ENCODE measurements at places on chromosomes 11 and 22.
A peak's percentile ranks its signal among the peaks of the same experiment; 100 is the strongest.

- peak; percentile 59 for DNase-seq
Measured at GRCh38 chr11:65540290-65541092, 15.6 kb downstream of the SCYL1 start.

GRCh38 chr11:128981254-128981653 lies 38.6 kb upstream of the TP53AIP1 start:
- no peak for DNase-seq

- no peak for DNase-seq
Measured at GRCh38 chr11:64289002-64289564, 2.0 kb upstream of the KCNK4 start.

GRCh38 chr22:27574002-27574366 lies 227.6 kb downstream of the MN1 start:
- no peak for DNase-seq

DNA sequence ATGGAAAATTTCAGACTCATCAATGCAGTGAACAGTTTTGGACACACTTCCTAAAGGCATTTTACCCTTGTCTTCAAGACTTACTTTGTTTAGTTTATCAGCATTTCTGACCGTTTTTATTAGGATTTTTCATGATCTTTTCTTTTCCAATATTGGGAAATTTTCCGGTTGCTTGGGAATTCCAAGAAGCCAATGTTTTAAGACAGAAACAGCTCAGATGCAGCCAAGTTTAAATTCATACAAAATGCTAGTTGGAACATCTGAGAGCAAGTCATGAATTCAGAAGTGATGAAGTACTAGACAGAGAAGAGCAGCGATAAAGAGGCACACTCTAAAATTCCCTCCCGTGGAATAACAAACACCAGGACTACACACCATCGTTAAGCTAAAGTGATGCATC lies 68.6 kb downstream of the RAB38 start:
- DNase-seq, result no peak

DNA sequence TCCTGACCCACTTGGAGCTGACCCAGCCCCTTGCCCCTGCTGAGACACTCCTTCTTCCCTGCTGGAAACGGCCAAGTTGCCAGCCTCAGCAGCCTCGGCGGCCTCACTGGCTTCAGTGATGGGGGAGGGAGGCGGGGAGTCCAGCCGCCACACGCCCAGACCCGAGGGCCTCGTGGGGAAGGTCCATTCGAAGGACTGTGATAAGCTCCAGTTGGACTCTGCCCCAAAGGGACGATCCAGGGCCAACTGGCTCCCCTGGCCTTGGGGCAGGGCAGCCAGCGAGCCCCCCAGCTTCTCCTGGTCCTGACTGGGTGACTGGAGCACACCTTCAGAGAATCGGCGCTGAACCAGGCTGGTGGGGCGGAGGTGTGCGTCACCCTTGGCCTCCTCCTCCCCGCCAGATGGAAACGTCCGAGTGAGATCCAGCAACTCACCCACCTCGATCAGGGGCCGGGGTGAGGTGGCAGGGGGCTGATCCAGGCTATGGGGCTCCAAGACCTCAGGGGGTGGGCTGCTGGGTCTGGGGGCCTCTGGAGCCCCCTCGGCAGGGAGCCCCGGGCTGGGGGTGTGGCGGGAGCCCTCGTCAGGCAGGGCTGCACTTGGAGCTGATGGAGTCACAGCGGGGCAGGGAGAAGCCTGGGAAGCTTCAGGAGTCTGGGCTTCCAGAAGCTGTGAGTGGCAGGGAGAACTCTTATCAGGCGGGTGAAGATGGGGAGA lies 11.5 kb downstream of the TNKS1BP1 start:
- no peak for DNase-seq

GRCh38 chr11:119192111-119192510 lies 6.8 kb downstream of the NHERF4 start:
- DNase-seq, result no peak

DNA sequence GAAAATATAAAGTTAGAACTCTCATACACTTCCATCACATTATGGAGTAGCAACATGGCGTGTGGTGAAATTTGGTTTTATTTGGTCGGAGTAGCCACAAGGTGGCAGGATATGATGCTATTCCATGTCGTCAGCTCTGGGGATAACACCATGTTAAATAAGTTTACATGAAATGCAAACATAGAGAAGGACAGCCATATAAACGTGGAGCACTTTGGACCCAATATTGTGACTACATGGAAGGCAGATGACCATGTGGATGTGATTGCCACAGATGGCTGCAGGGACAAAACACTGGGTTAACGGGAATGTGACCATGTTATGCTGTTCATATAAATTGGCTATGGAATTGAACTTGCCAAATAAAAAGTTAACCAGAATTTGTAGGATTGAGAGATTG lies 21.0 kb downstream of the OR5M11 start:
- no peak for DNase-seq

- DNase-seq, result peak; percentile 36
Measured at GRCh38 chr11:75204685-75205563, 35.6 kb upstream of the TPBGL start.

- DNase-seq, result no peak
Measured at GRCh38 chr22:25090225-25090890, 109.3 kb upstream of the CRYBB3 start.

GRCh38 chr11:34243600-34244464 lies 114.0 kb downstream of the ABTB2 start:
- DNase-seq, result no peak

DNA sequence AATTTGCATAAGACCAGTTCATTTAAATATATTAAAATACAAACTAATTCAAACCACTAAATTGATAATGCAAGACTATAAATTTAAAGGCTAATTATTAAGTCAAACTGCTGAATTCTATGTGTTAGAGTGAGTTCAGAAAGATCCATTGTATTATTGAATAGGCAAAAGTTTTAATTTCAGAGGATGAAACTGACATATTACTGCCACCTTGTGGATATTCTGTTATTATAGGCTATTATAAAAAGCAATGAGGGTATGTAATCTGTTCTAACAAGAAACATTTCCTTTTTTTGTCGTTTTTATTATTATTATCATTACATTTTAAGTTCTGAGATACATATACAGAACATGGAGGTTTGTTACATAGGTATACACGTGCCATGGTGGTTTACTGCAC lies 20.9 kb upstream of the NAALAD2 start:
- DNase-seq, result no peak

- DNase-seq, result no peak
Measured at GRCh38 chr11:134050541-134051383, 18.1 kb upstream of the JAM3 start.

GRCh38 chr22:46171940-46172339 lies 21.6 kb downstream of the PPARA start:
- DNase-seq, result no peak

GRCh38 chr11:95764267-95764898 lies 25.2 kb downstream of the FAM76B start:
- DNase-seq, result peak; percentile 26

DNA sequence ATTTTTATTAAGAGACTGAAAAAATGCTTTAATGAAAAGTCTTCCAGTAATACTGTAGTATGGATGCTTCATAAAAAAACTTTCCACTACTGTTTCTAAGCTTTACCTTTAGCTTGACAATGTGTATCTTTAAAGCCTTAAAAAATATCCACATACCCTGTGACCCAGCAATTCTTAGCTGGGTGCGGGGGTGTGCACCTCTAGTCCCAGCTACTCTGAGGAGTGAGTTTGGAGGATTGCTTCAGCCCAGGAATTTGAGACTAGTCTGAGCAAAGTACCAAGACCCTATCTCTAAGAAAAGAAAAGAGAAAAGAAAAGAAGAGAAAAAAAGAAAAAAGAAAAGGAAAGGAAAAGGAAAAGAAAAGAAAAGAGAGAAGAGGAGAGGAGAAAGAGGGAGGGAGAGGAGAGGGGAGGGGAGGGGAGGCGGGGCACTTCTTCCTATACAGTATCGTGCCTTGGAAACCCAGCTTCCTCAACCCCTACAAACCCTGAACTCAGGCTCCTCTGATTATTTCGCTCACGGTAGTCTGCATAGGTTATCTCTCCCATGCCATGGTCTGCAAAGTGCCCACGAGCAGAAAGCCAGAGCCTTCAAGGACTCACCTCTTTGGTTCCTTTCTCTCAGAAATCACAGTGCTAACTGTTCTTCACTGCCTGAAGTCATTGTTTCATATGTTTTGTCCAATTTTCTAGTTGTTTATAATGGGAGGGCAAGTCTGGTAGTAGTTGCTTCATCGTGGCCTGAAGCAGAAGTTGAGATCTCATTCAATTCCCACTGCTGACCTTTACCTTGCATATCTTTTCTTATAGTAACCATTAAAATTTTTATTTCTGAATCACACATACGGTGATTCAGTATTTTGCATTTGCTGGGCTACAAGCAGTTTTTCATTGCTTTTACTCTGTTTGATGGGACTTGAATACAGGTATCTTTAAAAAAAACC lies 82.2 kb downstream of the FAM83F start:
- no peak for DNase-seq

GRCh38 chr11:65977621-65978390 lies 16.3 kb downstream of the SART1 start:
- DNase-seq, result no peak

GRCh38 chr11:93740031-93740729 lies 1.1 kb downstream of the TAF1D start:
- DNase-seq, result no peak

GRCh38 chr11:47980907-47981621 lies 705 bp downstream of the PTPRJ start:
- no peak for DNase-seq

DNA sequence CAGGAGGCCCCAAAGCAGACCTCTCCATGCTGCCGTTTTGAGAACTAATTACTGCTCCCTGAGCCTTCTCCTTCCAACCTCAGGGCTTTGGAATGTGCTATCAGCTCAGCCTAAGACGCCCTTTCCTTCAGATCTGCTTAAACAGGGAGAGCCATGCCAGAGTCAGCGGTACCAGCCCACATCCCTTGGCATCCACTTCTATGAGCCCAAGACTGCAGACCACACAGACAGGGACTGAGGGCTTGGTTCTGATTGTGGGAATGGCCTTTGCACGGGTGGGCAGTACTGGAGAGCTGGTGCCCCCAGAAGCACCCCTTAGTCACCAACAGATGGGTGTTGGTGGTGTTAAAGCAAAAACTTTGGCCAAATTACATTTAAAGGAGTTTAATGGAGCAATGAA lies 146.5 kb downstream of the TTC17 start:
- no peak for DNase-seq

DNA sequence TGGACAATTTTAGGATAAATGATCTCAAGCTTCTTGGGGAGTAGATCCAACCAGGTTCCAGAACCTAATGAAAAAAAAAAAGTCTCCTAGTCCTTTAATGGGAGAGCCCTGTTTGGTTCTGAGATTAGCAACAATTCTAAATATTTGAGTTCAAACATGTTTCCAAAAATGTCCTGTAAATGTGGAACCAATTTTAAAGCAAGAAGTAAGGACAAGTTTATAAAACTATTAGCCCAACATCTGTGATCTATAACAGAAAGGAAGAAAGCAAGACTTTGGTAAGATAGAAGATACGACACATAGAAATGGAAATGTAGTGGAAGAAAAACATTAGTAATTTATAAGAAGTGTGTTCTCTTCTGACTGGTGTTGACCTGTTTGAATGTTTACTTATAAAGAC lies 79.7 kb upstream of the SLC5A12 start:
- no peak for DNase-seq

- no peak for DNase-seq
Measured at GRCh38 chr11:1051356-1052132, 15.0 kb upstream of the MUC6 start.

DNA sequence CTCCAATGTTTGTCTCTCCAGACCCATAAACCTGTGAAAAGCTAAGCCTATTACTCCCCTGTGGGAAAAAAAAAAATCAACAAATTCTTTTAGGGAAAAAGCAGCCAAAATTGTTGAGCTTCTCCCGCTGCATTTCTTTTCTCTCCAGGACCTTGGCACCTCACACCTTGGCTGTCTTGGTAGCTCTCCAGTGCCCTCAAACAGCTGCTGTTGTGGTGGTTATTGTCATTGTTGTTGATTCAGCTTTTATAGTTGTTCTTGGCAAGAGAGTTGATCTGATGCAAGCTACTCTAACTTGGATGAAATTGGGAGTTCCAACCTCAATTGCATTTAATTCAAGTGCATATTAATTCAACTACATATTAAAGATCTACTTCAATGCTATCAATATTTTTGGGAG lies 516.9 kb upstream of the LARGE1 start:
- no peak for DNase-seq

GRCh38 chr11:83557653-83558052 lies 271.5 kb upstream of the CCDC90B start:
- DNase-seq, result no peak

- no peak for DNase-seq
Measured at GRCh38 chr11:66437979-66438503, 607 bp downstream of the MRPL11 start.

Measured in NCI-H1694 treated with DMSO at 0.1 percent for 48 hours (cell line).